ENCODE measurements at places on chromosomes 2 and 18. TPM values are rescaled to one million over a fixed set of nuclear protein-coding genes. Genes with fewer than 3 reads are reported as not detected.

- DNase-seq: no peak
Measured at GRCh38 chr2:88059979-88060906, 4.7 kb upstream of the KRCC1 start.

DNA sequence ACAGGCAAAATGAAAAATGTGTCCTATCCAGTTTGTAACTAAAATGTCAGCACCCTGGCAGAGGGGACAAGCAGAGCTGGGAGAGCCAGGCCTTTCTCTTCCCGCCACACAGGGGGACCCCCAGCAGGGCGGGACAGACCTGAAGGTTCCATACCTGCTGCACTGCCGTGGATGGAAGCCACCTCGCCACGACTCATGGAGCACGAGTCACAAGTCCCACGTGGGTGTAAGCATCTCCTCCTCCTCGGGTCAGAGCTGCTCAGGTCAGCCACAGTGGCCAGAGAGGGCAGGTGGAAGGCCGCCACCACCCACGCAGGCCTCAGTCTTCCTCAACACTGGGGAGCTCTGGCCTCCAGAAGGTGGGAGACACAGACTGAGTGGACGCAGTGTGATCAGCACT lies 21.0 kb downstream of the C1QL2 start:
- DNase-seq: no peak

DNA sequence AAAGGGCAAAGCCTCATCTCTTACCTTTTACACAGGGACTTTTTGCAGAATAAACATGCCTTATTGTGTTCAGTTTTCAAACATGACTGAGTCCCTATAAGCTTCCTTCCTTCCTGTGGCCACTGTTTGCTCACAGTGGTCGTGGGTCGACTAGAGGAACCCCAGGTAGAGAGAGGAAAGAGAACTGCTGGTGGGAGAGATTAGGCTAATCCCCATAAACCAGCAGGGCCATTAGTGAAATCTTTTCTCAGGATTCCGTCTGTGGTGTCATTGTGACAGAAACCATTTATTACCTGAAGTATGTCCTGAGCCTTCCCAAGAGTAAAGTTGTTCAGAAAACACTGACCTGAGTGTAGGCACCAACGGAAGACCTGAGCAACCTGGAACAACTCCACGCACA lies 21.3 kb upstream of the BOD1L2 start:
- no peak for DNase-seq

Gene CKAP2L
- total RNA-seq: 8.6 TPM

Measured in mesothelial cell of epicardium (in vitro differentiated cells).